Naive B cell (primary cell): ENCODE measurements at places on chromosomes 2 and 18. TPM values are rescaled to one million over a fixed set of nuclear protein-coding genes. Genes with fewer than 3 reads are reported as not detected.

DNA sequence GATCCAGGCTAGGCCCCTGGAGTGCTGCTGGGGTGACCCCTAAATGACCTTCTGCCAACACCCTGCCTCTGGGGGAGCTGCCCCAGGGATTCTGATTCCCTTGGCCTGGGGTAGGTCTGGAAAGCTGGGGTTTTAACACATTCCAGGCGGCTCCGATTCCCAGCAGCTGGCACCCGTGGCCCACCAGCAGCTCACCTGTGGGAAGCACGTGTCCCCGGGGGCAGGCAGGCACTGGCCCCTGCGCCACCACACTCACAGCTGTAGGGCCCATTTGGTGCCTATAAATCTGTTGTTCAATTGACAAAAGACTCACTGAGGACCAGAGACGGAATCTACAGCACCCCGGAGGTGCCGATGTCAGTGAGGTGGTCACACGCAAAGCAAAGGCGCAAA is 4.1 kb upstream of the KLHL30 start:
- no peaks in the 10 kb centered on the region for H3K36me3 ChIP-seq
- no peaks in the 10 kb centered on the region for H3K4me1 ChIP-seq
- H3K27ac ChIP-seq, result no peak overlapping the region
- no peak for DNase-seq
- no peak overlapping the region for H3K4me3 ChIP-seq

DNA sequence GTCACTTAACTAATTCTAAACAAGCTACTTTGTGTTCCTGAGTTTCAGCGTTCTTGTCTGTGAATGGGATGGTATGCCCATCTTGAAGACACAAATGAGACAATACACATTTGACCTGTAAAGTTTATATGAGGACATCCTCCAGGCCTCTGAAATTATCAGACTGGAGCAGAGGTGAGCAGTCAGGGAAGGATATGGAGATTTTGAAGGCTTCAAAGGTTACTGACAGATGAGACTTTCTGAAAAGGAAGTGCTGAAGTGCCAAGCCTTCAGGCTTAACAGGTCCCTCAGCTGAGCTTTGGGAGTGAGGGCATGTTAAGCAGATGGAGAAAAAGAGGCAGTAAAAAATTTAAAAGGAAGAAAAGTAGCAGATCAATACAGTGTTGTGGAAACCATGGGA is 110.9 kb upstream of the FOSL2 start:
- peaks cover 8% of the 10 kb centered on the region for H3K36me3 ChIP-seq
- no peak overlapping the region for H3K27ac ChIP-seq
- H3K4me1 ChIP-seq, result no peaks in the 10 kb centered on the region

- peaks cover 4% of the 10 kb centered on the region for H3K27me3 ChIP-seq
- peaks cover 7% of the 10 kb centered on the region for H3K4me1 ChIP-seq
- no peaks in the 10 kb centered on the region for H3K36me3 ChIP-seq
- peak overlapping the region; percentile 92 for H3K27ac ChIP-seq
These were observed 1.1 kb upstream of the PGAP1 start for GRCh38 chr2:196927376-196928225.

DNA sequence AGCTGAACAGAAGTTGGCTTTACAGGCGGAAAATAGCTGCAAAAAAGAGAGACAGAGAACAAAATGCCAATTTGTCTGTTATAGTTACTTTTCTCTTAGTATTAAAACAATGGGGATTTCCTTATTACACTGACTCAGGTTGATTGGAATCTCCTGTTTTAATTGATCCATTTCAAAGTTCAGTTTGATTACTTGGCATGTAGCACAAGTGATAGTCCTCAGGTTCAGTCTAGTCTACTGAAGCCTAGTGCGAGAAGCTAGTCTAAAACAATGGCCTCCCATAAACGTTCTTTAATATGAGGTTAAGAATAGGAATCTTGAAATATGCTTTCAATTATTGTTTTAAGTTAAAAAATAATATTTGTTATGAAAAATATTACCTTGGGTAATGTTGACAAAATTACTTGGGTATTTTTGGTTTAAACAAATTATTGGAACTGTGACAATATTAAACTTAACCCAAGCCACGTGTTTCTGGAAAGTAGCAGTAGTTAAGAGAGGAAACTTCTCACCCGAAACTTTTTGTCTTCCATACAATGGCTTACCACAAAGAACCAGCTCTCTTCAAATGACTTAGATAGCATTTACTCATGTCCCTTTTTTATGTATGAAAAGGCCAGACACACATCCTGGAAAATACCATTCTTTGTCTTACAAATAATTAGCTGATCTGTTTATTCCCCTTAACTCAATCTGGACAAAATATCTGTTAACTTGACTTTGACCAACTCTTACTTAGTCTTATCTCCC is 1326.2 kb upstream of the TMEFF2 start:
- no peak overlapping the region for H3K4me3 ChIP-seq
- DNase-seq, result no peak
- no peaks in the 10 kb centered on the region for H3K4me1 ChIP-seq
- no peaks in the 10 kb centered on the region for H3K36me3 ChIP-seq
- H3K27ac ChIP-seq, result no peak overlapping the region

M1AP gene
- not detected for polyA plus RNA-seq
